ENCODE measurements at places on chromosomes 16 and 17.

DNA sequence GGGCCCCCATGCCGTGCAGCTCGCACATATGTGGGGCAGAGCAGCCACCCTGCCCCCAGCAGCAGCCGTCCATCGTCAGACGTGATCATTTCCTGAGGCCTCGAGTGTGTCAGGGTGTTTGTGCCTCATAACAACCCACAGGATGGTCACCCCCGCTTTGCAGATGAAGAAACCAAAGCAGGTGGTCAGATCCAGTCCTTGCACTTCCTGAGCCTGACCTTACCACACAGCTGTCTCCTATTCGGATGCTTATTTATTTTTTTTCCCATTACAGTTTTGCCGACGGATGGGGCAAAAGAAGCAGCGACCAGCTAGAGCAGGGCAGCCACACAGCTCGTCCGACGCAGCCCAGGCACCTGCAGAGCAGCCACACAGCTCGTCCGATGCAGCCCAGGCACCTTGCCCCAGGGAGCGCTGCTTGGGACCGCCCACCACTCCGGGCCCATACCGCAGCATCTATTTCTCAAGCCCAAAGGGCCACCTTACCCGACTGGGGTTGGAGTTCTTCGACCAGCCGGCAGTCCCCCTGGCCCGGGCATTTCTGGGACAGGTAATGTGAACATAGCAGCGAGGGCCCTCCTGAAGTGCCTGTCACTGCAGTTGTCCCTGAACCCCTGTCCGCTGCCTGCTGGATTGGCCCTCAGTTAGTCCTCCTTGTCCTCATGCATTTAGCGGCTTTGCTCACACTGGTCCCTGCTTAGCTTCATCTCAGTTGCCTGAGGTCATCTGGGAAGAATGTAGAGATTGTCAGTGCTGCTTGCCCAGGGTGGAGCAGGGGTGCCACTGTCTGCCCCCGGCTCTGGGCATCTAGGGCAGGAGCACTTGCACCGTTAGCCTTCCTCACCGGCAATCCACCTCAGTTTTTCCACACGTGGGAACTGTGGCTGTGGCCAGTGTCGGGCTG is 1.4 kb downstream of the MPG start:
- DNase-seq, result no peak

GRCh38 chr17:15946611-15947120 is 1.7 kb downstream of the ADORA2B start:
- DNase-seq, result no peak

DNA sequence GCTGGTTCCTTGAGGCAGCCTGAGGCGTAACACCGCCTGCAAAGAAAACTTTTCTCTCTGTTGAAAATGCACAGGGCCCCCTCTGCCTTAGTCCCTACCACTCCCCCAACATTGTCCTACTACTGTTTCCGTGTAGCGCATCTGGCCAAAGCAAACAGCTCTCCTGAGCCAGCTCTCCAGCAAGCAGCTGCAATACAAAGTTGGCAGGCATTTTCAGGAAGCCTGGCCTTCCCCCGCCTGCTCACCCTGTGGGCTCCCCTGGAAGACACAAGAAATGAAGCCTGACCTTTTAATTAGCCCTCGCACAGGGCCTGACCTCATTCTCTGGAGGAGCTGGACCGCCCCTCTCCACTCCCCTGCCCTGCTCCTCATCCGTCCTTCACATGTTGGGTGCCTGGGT is 66.7 kb downstream of the SOX9 start:
- no peak for DNase-seq

DNA sequence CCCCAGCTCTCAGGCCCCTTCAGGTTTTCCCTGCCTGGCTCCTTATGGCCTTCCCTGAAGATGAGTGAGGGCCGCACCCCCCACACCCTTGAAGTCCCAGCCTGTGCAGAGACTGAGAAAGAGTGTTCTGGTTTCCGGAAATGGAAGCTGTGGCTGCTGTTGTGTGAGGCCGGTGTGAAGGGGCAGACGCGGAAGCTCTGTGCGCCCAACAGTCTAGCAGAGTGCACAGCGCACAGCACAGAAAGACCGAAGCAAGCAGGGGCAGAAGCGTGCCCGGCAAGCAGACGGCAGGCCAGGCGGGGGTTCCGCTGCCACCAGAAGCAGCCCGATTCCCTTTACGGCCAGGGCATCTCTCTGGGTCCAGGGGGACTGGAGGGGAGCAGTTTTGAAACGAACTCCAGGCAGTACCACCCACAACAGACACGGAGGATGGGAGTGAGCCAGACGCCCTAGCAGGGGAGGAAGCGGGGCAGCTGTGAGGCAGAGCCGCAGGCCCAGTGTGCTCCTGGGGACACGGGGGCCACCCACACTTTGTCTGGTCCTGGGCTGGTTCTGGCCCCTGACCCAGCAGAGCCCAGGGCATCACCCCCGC is 16.7 kb downstream of the TPSG1 start:
- no peak for DNase-seq

- DNase-seq, result peak; percentile 93
Measured at GRCh38 chr17:35930211-35931065, at the start of gene RDM1. TSS of gene RDM1 (minus strand) at chr17:35930773. CDS start at chr17:35930727, 46 bp downstream.

GRCh38 chr16:87132361-87133014 is 184.7 kb downstream of the C16orf95 start:
- DNase-seq, result no peak

DNA sequence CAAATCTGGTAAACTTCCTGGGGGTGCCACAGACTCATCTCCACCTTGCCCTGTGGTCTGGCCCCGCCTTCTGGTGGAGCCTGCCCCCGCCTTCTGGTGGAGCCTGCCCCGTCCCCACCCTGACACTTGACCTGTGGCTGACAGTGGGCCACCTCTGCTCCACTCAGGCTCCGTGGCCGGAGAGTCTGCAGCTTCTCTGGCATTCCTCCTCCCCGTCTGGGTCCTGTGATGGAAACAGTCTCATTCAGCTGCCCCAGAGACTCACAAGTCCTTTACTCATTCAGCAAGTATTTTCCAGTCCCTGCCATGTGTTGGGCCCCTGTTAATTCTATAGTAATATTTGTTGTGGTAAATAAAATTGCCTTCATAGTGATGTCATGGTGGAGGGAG is 21.0 kb upstream of the G6PC1 start:
- no peak for DNase-seq

GRCh38 chr16:64872101-64872500 is 249.8 kb downstream of the CDH11 start:
- DNase-seq, result no peak

GRCh38 chr16:56610017-56610608 is 1.7 kb downstream of the MT2A start:
- DNase-seq, result peak; percentile 86

DNA sequence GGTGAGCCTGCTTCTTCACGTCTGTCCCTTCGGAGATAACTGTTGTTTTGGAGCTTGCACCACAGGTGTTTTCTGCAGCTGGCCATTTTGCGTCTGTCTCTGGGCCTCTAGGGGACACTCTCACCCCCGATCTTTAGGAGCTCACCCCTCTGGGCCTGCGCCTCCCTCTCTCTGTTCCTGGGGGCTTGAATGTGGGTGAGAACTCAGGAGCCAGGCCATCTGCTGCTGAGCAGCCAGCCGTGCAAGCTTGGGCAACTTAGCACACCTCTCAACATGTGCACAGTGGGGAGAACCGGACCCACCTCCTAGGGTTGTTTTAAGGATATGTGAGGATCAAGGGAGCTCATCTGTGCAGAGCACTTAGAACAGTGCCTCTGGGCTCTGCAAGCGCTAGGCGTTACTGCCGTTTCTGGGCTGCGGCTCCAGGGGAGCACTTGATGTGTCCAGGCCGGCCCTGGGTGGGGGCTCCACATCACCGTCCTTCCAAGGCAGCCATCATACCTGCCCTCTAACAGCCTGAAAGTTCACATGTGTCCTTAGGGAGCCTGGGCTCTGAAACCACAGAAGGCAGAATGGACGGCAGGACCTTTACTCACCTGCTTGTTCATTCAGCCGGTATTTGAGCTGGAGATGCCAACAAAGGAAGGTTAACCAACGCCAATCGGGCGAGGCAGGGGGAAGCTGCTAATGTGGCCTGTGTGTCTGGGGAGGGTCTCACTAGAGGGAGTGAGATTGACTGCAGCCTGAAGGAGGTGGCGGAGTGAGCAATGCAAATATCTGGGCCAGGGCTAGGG is 66.3 kb downstream of the MRC2 start:
- no peak for DNase-seq

DNA sequence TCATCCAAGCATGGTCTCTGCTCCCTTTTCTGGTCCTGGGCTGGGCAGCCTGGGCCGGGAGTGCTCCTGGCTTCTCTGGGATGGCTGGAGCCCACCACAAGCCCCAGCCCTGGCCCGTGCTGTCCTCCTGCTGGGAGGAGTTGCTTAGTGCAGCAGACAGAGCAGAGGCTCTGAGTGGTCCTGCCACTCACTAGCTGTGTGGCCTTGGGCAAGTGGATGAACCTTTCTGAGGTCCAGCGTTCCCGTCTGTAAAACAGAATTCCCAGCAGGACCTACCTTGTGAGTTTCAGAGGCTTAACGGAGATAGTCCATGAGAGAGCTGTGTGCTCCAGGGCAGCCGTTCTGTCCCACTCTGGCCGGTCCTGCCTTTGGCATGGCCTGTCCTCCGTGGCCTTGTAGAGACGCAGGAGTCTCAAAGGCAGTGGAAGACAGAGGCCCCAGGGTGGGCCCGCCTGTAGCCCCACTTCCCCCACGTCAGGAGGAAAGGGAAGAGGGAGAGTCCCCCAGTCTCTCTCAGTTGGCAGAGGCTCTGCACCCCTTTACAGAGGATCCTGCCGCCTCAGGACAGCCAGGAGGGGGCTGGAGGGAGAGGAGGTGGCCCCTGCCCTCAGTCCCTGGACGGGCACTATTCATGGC is 7.8 kb downstream of the MYO15B start:
- no peak for DNase-seq

DNA sequence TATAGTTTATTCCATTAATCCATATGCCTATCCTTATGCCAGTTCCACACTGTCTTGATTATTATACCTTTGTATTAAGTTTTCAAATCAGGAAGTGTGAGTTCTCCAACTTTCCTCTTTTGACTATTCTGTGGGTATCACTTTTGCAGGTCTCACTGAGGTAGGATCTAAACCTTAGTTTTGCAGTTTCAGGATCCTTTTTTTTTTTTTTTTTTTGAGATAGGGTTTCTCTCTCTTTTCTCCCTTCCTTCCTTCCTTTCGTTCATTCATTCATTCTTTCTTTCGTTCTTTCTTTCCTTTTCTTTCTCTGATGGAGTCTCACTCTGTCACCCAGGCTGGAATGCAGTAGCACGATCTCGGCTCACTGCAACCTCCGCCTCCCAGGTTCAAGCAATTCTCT is 71.6 kb downstream of the CHD9 start:
- DNase-seq, result no peak

DNA sequence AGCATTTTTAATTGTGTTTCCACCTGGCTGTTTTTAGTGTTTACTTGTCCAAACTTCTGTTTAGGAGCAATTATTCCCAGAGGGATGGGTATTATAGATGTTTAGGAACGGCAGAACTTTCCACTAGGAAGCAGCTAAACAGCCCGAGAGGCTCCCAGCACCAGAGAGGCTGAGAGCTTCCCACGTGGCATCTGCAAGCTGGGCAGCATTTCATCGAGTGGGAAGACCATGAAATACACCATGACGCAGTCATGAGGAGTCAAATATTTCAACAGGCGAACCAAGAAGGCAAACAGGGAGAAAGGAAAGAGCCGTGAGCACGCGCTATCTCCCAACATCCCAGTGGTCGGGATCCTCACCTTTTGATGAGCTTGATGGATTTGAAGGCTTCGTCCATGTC is 24.1 kb downstream of the TMEM204 start:
- DNase-seq, result no peak

DNA sequence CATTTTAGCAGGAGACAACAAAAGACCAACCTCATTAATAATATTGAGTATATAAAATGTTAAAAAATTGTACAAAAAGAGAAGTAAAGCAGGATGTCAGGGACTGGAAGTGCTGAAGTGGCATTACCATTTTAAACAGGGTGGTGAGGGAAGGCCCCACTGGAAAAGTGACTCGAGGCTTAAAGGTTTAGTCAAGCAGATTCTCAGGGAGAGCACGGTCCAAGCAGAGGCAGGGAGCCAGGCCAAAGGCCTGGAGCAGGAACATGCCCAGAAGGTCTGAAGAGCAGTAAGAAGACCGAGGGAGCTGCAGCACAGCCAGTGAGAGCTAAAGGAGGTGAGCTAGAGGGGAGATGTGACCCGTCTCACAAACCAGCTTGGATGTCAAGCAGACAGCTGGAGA is 7.6 kb downstream of the XPO6 start:
- no peak for DNase-seq

DNA sequence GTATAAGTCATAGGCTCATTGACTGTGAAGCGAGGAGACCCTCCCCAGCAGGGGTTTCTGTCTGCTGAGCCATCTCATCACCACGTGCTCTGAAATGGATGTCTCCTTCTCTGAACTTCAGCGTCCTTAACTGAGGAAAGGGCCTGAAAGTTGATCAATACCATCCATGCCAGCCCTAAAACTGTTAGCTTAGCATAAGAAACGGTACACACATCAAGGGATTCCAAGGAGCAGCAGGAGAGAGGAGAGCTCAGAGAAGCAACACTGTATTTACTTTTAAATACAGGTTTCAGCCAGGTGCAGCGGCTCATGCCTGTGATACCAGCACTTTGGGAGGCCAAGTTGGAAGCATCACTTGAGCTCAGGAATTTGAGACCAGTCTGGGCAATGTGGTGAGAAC is 248.9 kb upstream of the TNRC6C start:
- peak; percentile 6 for DNase-seq
